ENCODE measurements at places on chromosomes 4 and X. TPM values are rescaled to one million over a fixed set of nuclear protein-coding genes. Genes with fewer than 3 reads are reported as not detected.

DNA sequence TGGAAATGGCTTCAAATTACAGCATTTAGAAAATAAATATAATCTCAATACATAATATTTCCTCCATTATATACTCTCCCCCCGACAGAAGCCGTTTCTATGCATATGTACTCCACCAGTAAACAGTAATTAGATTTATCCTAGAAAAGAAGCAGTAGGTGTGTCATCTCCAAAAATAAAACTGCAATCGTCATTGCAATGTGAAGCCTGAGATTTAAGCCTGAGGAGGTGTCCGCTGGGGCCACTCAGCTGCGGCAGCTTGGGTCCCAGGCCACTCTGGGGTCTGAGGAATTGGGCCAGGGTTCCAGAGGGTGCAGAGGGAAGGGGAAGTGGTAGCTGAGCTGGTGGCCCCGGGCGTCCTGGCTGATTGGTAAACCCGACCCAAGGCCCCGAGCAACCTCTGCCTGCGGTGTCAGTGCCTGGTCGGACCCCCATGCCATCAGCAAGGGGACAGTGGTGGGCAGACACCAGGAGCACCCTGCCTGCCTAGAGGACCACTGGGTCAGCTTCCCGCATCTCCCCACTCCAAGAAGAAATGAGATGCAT, 7.8 kb upstream of the MXD4 start:
- no peak for DNase-seq
- H3K27me3 ChIP-seq: no peaks in the 10 kb centered on the region
- H3K27ac ChIP-seq: no peak overlapping the region
- no peaks in the 10 kb centered on the region for H3K36me3 ChIP-seq
- no peak overlapping the region for H3K4me3 ChIP-seq

GRCh38 chrX:16643176-16643575, 6.8 kb upstream of the S100G start:
- no peak overlapping the region for H3K27ac ChIP-seq
- no peaks in the 10 kb centered on the region for H3K27me3 ChIP-seq
- no peaks in the 10 kb centered on the region for H3K36me3 ChIP-seq
- DNase-seq: no peak
- H3K4me3 ChIP-seq: no peak overlapping the region

- DNase-seq: no peak
- peaks cover 62% of the 10 kb centered on the region for H3K4me1 ChIP-seq
- H3K4me3 ChIP-seq: no peak overlapping the region
- H3K36me3 ChIP-seq: peaks cover 48% of the 10 kb centered on the region
These were observed 38.0 kb downstream of the CTBP1 start for GRCh38 chr4:1210971-1211370.

DNA sequence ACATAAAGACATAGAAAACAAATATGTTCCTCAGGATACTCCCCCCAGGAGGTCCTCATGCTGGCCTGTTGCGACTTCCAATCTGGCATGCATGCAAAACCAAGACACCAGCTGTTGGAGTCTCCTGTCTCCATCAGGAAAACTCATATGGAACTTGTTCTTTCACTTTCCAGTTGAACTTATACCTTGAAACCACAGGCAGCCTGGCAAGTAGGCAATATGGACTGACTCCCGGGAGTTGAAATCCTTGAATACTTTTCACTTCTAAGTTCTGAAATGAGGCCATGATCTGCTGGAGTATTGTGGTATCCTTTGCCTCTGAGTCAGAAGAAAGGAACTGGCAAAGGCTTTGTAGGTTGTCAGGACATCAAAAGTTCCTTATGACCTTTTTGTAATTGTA, 444.2 kb downstream of the IDS start:
- H3K4me3 ChIP-seq: no peak overlapping the region
- no peaks in the 10 kb centered on the region for H3K27me3 ChIP-seq
- no peaks in the 10 kb centered on the region for H3K36me3 ChIP-seq
- no peak overlapping the region for H3K27ac ChIP-seq
- no peaks in the 10 kb centered on the region for H3K4me1 ChIP-seq

DNA sequence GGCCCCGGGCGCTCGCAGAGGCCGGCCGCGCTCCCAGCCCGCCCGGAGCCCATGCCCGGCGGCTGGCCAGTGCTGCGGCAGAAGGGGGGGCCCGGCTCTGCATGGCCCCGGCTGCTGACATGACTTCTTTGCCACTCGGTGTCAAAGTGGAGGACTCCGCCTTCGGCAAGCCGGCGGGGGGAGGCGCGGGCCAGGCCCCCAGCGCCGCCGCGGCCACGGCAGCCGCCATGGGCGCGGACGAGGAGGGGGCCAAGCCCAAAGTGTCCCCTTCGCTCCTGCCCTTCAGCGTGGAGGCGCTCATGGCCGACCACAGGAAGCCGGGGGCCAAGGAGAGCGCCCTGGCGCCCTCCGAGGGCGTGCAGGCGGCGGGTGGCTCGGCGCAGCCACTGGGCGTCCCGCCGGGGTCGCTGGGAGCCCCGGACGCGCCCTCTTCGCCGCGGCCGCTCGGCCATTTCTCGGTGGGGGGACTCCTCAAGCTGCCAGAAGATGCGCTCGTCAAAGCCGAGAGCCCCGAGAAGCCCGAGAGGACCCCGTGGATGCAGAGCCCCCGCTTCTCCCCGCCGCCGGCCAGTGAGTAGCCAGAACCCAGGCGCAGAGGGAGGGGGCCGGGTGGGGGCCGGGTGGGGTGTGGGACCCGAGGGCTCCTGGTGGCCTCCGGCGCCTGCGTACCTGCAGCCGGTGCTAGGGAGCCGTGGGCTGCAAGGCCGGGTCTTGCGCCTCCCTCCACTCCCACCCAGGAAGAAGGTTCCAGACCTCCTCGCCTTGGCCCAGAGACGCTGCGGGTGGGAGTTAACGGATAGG, 534 bp downstream of the MSX1 start:
- peak overlapping the region; percentile 48 for H3K27ac ChIP-seq
- no peaks in the 10 kb centered on the region for H3K4me1 ChIP-seq
- H3K36me3 ChIP-seq: no peaks in the 10 kb centered on the region
- peaks cover 54% of the 10 kb centered on the region for H3K27me3 ChIP-seq
- no peak for DNase-seq

- H3K27me3 ChIP-seq: no peaks in the 10 kb centered on the region
- peaks cover 16% of the 10 kb centered on the region for H3K36me3 ChIP-seq
- no peaks in the 10 kb centered on the region for H3K4me1 ChIP-seq
These were observed 85.9 kb downstream of the MAOA start for GRCh38 chrX:43741843-43742573.

GRCh38 chr4:123671636-123672404, 275.2 kb downstream of the SPRY1 start:
- H3K4me3 ChIP-seq: no peak overlapping the region
- no peak overlapping the region for H3K27ac ChIP-seq
- no peaks in the 10 kb centered on the region for H3K27me3 ChIP-seq

GRCh38 chr4:2812612-2813354, 19.9 kb downstream of the SH3BP2 start:
- no peaks in the 10 kb centered on the region for H3K27me3 ChIP-seq
- peaks cover 60% of the 10 kb centered on the region for H3K4me1 ChIP-seq
- no peaks in the 10 kb centered on the region for H3K36me3 ChIP-seq

DNA sequence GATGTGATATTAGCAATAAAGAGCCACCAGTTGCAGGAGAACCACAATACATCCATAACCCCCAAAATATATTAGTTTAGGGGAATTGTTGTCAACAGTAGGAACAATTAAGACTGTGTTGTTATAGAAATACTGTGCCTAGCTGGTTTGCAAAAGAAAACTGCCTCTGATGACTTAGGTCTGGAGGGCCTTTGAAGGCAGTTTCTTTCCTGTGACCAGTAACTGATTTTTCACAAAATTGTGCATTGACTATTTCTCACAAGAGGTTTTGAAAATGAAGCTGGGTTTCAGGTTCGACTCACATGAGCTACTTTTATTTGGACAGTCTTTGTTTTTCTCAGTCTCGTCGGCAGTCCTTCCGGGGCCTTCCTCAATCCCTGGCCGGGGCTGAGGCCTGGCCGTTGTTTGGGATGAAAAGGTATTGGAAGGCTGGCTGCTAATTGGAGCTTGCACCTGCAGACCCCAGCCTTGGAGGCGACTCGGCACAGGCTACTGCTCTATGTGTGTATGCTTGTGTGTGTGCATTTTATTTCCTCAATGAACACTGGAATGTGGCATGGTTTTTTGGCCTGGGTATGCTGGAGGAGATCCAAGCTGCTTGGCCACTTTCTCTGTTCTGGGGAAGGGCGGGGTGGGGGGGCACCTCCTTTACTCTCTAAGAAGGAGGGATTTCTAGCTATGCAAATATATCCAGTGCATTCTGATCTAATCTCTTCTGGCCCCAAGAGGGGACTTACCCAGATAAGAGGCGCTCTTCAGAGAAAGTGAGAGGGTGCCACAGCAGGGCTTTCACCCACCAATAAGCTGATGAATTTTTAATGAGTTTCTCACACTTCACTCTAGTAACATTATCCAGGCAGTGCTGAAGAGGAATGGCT, 49.5 kb upstream of the LNX1 start:
- H3K4me3 ChIP-seq: no peak overlapping the region
- no peaks in the 10 kb centered on the region for H3K36me3 ChIP-seq
- DNase-seq: no peak

DNA sequence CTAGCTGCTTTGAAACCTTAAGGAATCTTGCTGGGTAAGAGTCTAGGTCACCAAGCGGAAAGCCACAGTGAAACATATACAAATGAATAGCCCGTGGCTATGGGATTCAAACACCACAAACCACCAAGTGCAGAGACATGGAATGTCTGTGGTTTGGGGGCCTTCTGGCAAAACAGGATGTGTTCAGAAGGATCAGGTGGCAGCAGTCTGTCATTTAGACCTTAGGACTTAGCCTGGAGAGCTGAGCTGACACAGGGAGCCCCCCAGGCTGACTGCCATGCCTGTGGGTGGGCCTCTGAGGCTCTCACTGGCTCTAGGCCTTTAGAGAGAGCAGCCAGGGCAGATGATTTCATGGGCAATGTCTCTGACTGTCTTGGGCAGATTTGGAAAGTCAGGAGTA, 225.6 kb downstream of the FBXW7 start:
- H3K27me3 ChIP-seq: no peaks in the 10 kb centered on the region
- H3K4me3 ChIP-seq: no peak overlapping the region
- H3K27ac ChIP-seq: no peak overlapping the region
- no peaks in the 10 kb centered on the region for H3K4me1 ChIP-seq

The MAGED4B gene
- 1.3 TPM for total RNA-seq

The KLHL4 gene
- 2.4 TPM for total RNA-seq

The TMPRSS11A gene
- total RNA-seq: not detected

The GYPA gene
- total RNA-seq: not detected
